ENCODE measurements at places on chromosomes 1 and 21.

- no peak for DNase-seq
Observed at GRCh38 chr1:94299627-94300553, 62.5 kb upstream of the ARHGAP29 start.

GRCh38 chr1:1090424-1091343 lies 16.6 kb upstream of the RNF223 start:
- no peak for DNase-seq

DNA sequence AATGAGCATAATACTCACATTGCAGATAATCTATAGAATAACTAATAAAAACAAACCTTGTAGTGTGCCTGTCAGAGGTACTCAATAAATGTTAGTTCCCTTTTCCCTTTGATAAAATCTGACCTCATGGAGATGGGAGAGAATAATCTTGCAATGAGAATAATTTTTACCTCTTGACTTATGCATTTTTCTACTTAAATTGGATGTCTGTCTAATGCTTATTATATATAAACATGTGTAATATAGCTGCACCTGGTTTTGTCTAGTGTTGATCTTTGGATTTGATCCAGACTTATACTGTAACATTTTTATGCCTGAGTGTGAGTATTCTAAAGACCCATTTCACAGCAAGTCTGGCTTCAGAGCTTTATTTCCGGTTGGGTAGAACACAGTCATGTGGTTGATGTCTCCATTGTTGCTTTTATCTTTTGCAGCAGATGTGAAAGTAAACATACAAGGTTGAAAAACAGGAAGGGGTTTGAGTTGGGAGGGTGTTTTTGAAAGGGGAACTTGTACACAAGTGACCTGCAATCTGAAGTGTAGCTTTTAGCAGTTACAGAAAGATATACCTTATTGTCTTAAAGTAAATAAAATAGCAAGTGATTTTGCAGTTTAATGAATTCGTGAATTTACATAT lies 12.4 kb downstream of the EPB41 start:
- DNase-seq = no peak

DNA sequence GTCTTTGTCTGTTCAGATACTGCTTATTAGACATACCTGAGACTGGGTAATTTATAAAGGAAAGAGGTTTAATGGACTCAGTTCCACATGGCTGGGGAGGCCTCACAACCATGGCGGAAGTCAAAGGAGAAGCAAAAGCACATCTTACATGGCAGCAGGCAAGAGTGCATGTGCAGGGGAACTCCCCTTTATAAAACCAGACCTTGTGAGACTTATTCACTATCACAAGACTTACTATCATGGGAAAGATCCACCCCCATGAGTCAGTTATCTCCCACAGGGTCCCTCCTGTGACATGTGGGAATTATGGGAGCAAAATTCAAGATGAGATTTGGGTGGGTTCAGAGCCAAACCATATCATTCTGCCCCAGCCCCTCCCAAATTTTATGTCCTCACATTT lies 7.1 kb upstream of the PSMA5 start:
- no peak for DNase-seq

DNA sequence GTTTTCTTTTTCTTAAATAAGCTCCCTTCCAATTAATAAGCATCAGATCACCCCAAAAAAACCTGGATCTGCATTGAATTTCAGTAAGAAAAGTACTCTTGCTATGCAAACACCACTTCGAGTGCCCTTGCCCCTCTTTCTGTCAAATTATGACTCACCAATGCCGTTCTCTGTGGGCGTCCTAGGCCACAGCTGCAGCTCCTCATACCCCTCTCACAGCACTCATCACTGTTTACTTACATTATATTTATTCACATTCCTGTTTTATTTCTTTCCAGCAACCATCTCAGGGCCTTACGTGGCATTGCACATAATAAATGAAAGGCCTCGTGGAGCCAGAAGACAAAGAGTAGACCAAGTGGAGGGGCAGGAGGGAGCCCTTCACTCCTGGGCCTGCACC lies 99.1 kb upstream of the CTTNBP2NL start:
- no peak for DNase-seq

GRCh38 chr1:247437551-247438505 lies 20.1 kb downstream of the OR2B11 start:
- DNase-seq = no peak

- DNase-seq = no peak
Observed at GRCh38 chr1:54499097-54499359, 49.0 kb upstream of the ACOT11 start.

- no peak for DNase-seq
Observed at GRCh38 chr1:162029157-162029556, 5.5 kb upstream of the OLFML2B start.

GRCh38 chr1:44405798-44406736 lies 1.0 kb downstream of the RNF220 start:
- DNase-seq = no peak

DNA sequence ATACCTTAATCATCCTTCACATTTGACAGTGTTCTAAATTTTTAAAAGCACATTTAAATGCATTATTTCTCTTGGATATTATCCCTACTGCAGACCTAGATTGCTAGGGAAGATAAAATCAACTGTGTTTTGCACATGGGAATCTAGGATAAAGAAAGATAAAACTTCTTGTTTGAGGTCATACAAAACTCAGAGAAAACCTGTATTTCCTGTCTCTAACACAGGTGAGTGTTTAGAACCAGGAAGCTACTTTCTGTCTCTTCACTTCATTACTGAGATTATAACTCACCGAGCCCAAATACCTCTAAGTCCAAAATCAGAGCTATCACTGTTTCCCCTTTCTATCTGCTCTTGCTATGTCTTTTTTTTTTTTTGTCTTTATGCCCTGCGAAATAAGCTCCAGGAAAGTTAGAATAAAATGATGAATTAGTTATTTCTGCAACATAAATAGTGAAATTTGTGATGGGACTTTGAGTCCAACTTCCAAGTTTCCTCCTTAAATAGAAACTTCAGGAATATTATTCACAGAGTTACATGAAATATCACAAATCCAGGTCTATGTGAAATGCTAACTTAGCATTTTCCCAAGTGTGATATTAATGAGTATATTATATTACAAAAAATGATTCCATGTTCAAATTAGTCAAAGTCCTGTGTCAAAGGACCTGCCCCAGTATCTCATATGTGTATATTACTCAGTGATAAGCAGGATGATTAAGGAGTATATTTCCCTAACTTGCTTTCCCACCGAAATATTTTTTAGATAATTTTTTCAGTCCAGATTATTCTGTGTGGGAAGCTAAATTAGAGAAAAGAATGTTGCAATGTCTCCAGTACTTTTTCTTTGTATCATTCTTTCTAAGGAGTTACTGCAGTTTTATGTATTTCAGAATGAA lies 226.4 kb downstream of the PLA2G4A start:
- DNase-seq = no peak

DNA sequence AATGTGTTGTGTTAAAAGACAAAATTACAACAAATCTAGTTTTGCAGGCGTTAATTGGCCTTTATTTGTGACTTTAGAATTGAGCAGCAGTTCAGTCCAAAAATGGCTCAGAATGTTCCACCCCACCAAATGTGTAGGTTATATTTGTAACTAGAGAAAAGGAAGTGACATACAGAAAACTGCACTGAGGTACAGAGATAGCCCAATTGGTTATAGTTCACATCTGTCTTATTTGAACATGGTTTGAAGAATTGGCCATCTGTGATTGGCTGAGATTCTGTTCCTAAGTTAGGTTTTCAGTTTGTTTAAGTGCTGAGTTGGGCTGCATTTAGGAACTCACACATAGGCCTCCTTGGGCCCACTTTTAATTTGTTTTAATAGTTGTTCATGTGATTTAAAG lies 12.0 kb upstream of the FMO2 start:
- no peak for DNase-seq
